ENCODE measurements at places on chromosomes 1 and 21.

- DNase-seq, result peak; percentile 42
These were observed 37.9 kb upstream of the MPZL1 start for GRCh38 chr1:167683641-167684502.

DNA sequence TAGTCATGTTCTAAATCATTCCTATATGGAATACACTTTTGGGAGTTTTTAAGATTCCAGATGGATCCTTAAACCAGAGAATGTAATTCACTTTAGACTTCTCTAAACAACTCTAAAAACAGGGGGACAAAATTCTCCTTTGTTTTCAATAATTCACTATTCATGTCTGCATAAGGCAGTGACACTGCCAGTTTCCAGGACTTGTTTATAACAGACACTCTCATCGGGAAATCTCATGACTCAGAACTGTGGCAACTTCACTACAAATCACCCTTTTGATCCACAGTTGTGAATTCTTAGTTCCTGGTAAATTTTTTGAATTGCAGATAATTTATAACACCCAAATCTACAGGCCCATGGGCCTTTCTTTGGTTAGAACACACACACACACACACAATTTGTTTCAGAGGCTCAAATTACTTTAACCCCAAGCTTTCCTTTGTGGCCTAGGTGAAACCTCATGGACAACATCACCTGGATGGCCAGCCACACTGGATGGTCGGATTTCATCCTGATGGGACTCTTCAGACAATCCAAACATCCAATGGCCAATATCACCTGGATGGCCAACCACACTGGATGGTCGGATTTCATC is at the start of gene OR2T4:
Gene OR2T4 (plus strand): TSS at position 545 of the 595 bp plus-strand sequence. CDS start 0 bp downstream, at position 545.
- DNase-seq, result no peak

DNA sequence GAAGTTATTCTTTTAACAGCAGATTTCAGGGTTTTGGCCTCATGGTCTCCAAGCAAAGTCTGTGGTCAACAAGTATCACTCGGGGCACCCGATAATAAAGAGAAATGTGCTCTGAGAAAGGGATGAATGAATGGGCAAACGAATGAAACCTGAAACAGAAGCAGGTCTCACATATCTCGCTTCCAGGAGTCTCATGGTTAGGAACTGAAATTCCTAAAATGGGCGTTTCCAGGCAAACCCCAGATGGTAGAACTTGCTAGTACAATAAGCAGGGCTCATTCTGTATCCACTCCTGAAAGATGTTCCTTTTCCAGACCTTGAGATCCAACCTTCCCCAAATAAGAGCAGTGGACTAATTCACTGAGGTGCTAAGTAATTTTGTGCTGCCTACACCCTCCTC is 87.2 kb downstream of the LAMC2 start:
- peak; percentile 16 for DNase-seq

GRCh38 chr1:40316595-40317393 is at the start of gene COL9A2:
Gene COL9A2, minus strand, starts transcription at chr1:40317286. Its CDS starts 89 bp downstream, at chr1:40317197.
- no peak for DNase-seq

- no peak for DNase-seq
These were observed 13.1 kb downstream of the NR5A2 start for GRCh38 chr1:200040481-200041138.

DNA sequence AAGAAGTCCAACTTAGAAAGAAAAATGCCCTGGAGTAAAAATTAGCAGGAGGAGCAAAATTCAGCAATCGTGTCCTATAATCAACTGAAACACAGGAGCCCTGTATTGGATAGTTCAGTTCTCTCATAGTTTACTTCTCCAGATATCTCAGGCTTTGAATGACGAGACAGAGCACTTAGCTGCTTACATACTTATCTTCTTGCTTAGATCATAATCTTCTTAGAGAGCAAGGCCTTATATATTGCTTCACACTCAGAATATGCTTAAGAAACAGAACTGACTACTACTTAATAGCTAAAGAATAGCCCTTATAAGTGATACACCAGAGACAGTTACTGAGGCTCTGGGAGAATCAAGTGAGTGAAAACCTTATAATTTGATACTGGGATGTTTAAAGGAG is 38.9 kb downstream of the TOR3A start:
- DNase-seq, result no peak
